Eye (tissue), 1 donor: ENCODE measurements at places on chromosomes 1 and 21.

GRCh38 chr1:77972080-77972479, 6.8 kb downstream of the FUBP1 start:
- no peak for DNase-seq

GRCh38 chr1:157157501-157158190, 19.5 kb upstream of the ETV3 start:
- DNase-seq = no peak

- DNase-seq = no peak
Observed at GRCh38 chr1:218025454-218025853, 259.6 kb upstream of the RRP15 start.

- no peak for DNase-seq
Observed at GRCh38 chr1:40300249-40300567, 16.9 kb downstream of the COL9A2 start.

GRCh38 chr1:187517546-187517945, 688.8 kb downstream of the PLA2G4A start:
- DNase-seq = no peak

DNA sequence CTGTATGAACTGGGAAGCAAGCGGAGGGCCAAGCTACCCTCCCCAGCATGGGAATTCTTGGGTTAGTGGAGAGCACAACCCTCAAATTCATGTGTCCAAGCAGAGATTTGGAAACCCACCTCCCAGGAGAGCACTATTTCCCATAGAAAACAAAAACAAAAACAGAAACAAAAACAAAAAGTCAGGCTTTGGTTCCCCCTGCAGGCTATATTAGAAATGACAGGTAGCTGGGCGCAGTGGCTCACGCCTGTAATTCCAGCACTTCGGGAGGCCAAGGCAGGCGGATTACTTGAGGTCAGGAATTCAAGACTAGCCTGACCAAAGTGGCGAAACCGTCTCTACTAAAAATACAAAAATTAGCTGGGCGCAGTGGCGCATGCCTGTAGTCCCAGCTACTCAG, 10.8 kb downstream of the MINDY1 start:
- peak; percentile 70 for DNase-seq

- no peak for DNase-seq
Observed at GRCh38 chr1:85943945-85944344, 212.6 kb downstream of the COL24A1 start.

DNA sequence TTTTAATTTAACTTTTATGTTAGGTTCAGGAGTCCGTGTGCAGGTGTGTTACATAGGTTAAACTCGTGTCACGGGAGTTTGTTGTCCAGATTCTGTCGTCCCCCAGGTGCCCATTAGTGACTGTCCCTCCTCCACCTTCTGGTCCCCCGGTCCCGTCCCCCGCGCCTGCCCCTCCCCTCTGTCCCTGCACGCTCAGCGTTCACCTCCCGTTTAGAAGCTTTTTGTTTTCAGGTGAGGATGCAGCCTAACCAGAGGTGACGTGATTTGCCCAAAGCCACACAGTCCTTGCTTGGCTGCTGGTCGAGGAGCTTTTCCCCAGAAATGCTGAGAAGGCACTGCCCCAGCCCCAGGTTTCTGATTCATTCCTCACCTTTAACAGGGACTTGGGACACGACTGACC, 844 bp downstream of the C1orf146 start:
- no peak for DNase-seq

DNA sequence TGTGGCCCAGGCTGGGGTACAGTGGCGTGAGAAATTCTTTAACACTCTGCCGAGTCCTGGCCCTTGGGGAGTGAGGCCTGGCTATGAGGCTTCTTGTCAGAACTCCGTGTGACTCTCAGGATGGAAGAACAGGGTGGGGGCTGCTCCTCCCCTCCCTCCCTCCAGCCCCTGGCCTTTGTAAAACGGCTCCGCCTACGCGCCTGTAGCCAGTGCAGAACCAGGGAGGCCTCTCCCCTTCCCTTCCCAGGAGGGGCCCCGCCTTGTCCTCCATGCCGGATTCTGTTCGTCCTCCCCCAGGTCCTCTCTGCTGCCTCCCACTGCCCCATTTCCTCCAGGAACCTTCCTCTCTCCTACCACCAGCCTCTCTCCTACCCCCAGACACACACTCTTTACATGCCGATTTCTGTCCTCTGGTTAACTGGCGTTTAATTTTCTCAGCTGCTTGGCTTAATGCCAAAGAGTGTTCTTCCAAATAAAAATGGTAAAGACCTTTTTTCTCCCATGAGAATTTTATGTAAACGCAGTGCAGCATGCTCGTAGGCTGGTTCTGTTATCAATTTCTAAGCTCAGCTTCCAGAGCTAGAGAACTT, 21.0 kb downstream of the PDE9A start:
- peak; percentile 84 for DNase-seq

GRCh38 chr1:213987927-213988506, at the start of gene PROX1:
PROX1 (plus strand) TSS chr1:213987973; CDS start chr1:213996536, 8,563 bp downstream.
- DNase-seq = peak; percentile 96
